ENCODE measurements at places on chromosomes 11 and 22. TPM values are rescaled to one million over a fixed set of nuclear protein-coding genes. Genes with fewer than 3 reads are reported as not detected.

Gene NOX4
- 1.9 TPM for total RNA-seq

- DNase-seq, result peak; percentile 46
Observed at GRCh38 chr11:17386331-17387084, 2.0 kb downstream of the KCNJ11 start.

Gene SLC17A6
- not detected for total RNA-seq

Gene HIKESHI
- total RNA-seq, result 25.8 TPM

GRCh38 chr11:9787981-9788521 lies 124.2 kb downstream of the SWAP70 start:
- peak; percentile 26 for DNase-seq

- DNase-seq, result no peak
Observed at GRCh38 chr11:11450744-11451362, 97.8 kb upstream of the CSNK2A3 start.

DNA sequence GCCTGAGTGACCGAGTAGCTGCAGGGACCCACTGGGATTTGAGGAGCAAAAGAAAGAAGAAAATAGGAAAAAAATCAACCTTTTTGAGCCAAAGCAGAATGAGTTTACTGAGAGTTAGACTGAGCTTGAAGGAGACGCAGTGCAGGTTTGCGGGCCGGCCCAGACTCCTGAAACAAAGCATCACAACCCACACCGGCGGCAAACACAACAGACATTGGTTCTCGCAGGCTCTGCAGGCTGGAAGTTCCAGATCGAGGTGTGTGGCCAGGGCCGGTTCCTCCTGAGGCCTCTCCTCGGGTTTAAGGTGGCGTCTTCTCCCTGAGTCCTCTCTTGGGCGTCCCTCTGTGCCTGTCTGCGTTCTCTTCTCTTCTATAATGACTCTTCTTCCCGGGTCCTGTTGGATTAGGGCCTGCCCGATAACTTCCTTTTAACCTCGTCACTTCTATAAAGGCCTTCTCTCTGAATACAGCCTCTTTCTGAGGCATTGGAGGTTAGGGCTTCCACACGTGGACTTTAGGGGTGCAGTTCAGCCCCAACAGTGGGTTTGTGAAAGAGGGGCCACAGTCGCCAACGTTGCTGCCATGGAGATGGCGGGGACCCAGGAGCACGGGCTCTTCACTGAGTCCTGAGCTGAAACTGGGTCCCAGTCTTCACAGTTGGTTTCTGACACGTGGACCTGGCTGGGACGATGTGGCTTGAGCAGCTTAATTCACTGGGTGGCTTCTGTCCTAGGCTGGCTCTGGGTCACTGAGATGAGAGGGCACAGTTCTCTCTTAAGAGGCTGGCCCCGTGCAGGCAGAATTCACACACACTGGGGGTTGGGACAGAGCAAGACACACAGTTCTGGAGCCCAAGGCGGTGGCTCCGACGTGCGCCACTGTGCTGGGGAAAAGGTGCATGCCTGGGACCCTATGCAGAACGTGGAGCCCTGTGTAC lies 1047.7 kb downstream of the BRD1 start:
- DNase-seq, result no peak

GRCh38 chr22:30056015-30056414 lies 24.2 kb upstream of the HORMAD2 start:
- DNase-seq, result no peak

DNA sequence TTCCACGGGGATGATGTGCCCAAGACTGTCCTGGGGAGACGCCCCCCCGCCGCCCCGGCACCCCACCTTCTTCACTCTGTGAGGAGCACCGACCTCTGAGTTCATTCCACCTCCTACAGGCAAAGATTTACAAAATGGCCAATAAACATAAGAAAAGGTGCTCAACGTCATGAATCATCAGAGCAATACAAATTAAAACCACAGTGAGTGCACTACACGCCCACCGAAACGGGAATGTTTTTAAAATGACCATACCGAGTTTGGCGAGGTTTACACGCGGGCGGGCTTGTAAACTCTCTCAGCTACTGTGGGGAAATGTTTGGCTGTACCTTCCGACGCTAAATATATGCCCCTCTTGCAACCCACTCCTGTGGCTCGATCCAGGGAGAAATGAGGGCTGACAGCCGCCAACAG lies 7.9 kb downstream of the NPTXR start:
- DNase-seq, result no peak

DNA sequence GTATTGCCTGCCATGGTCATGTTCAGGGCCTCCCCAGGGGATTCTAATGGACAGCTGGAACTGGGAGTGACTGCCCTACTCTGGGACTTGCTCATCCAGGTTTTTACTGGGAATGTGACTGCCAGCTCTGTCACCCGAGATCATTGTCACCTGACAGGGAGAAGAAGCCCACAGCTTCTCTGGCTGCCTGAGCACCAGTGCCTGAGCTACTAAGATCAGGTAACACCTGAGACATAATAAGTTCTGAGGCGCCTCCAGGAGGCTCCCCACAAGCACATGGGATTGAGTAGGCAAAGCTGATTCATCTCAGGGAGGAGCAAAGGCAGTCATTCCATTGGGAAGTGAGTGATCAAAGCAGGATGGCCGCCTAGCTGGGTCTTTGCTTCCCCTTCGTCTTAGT lies 84.2 kb upstream of the GALNT18 start:
- DNase-seq, result no peak

DNA sequence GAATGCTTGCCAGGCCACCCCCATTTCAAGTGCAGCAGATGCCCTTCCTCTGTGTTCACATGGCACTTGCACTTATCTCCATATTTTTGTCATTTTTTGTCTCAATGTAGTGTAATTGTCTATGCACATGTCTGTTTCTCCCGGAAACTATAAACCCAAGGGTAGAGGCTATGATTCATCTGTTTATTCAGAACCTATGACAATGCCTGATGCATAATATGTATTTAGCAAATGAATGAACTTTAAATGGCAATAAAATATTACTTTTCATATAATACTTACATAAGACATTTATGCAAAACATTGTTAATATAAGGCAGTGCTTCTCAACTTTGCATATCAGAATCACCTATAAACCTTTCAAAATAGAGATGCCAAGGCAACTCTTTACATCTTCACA lies 6.7 kb downstream of the PAK1 start:
- no peak for DNase-seq

DNA sequence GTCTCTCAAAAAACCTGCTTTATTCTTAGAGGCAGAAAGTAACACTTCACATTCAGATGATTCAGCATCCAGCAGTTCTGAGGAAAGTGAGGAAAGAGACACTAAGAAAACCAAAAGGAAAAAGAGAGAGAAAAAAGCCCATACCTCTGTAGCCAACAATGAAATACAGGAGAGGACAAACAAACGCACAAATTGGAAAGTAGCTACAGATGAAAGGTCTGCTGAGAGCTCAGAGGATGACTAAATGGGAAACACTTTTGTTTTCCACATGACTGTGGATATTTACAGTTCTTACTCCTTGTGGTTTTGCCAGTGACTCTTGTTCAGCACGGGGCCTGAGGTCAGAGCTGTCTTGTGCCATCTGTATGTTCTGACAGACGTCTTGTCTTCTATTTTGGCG lies 3.8 kb downstream of the TIMM8B start:
- DNase-seq, result no peak

Gene SCO2
- total RNA-seq, result 1.3 TPM

- DNase-seq, result no peak
Observed at GRCh38 chr22:28229566-28230485, 310.8 kb upstream of the PITPNB start.

Gene SMCO4
- total RNA-seq, result 62.4 TPM

Gene CASP5
- not detected for total RNA-seq

DNA sequence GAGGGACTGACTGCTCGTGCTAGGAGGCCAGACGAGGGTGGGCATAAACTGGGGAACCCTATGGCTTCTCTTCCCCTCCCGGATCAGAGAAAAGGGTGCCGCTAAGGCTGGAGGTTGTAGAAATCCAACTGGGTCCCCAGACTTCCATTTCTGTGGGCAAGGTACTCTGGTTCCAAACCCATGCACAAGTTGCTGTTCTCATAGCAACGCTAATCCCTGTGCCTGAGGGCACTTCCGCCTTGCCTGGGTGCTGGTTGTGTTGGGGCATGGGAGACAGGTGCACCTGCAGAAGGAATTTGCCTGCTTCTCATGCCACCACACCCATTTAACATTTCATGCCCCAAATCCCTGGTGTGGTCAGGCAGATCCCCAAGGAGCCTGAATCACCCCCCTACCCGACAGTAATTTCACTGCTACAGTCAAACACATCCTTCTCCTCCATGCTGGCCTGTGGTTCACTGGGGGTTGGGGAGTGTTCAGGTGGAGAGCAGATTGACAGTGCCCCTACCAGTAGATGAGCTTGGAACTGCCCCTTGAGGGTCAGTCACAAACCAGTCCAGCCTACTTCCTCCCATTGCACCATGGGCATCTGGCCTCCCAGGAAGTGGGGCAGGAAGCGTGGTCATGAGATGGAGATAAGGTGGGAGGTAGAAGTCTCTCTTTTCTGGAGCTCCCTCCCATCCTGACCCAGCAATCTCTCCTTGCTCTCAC lies 1.2 kb downstream of the C2CD2L start:
- no peak for DNase-seq

Gene MRE11
- 14.8 TPM for total RNA-seq

Gene H19
- total RNA-seq, result 67.3 TPM

GRCh38 chr11:94521684-94522083 lies 9.4 kb downstream of the C11orf97 start:
- no peak for DNase-seq

DNA sequence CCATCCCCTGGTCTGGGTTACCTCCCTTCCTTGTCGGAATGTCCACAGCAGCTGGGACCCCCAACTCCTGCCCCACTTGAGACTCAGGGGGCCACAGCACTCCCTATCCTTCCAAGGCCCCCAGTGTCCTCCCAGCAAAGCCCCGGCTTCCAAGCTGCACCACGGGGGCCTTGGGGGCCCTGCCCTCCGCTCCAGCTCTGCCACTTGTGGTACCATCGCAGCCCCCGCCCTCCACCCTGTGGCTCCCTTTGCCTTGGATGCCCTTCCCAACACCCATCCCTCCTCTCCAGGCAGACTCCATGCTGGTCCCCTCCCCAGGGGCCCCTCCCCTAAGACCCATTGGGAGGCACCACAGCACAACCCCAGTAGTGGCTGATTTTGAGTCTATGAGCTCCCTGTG lies 17.3 kb downstream of the TMEM258 start:
- no peak for DNase-seq

- no peak for DNase-seq
Observed at GRCh38 chr11:83554876-83555275, 268.7 kb upstream of the CCDC90B start.

DNA sequence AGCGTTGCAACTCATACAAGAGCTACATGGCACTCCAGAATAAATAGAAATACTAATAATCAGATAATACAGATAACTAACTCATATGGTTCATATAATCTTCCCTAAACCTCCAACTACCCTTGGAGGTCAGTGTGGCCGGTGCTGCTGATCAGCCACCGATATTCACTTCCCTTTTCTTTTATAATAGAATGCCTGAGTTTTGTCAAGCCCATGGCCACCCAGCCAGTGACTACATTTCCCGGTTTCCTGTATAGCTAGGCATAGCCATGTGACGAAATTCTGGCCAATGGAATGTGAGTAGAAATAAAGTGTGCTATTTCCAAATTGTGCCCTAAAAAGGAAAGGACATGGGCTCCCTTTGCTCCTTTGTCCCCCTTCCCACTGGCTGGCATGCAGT lies 5.9 kb upstream of the CAT start:
- DNase-seq, result no peak

- no peak for DNase-seq
Observed at GRCh38 chr11:78821371-78822306, 247.0 kb upstream of the NARS2 start.

GRCh38 chr11:33616552-33616951 lies 84.1 kb downstream of the C11orf91 start:
- no peak for DNase-seq

DNA sequence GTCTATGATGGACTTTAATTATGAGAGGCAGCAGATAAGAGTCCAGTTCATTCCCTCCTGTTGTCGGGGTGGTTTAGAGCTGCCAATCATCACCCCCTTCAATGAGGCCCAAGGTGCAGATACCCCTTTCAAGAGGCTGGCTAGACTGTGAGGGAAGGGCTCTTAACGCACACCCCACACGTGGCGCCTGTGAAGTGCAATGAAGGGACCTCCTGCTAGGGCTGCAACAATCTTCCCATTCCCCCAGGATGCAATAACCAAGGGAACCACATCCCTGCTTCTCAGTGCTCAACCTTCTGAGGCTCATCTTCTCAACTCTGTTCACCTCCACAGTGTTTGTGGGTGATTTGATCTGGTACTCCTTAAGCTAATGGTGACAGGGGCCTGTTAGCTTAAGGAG lies 19.0 kb downstream of the TENM4 start:
- DNase-seq, result no peak

Gene PPP1R14B
- total RNA-seq, result 74.7 TPM

- DNase-seq, result no peak
Observed at GRCh38 chr11:120102864-120103122, 35.1 kb downstream of the TRIM29 start.

Gene DRD4
- total RNA-seq, result 2.6 TPM

DNA sequence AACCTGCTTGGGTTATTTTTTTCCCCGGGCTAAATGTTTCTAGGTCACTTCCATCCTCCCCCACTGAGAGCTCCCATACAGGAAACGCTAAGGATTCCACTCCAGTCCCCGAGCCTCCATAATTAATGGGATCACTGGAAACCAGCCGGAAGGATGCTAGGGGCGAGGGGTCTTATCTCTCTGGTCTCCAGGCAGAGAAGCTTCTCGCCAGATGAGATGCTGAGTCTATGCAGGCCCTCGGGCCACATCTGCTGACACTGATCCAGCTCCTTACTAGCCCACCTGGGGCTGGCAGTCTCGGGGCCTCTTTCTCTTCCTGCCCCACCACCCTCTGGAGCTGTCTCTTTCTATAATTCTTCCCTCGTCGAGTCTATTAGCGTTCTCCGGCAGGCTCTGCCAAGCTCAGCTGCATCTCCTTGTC lies 125.9 kb upstream of the SYT13 start:
- no peak for DNase-seq

- DNase-seq, result no peak
Observed at GRCh38 chr11:10418950-10419310, 36.1 kb upstream of the AMPD3 start.

Gene CPT1B
- total RNA-seq, result 32.4 TPM

GRCh38 chr22:19879643-19879991 lies 24.9 kb upstream of the GNB1L start:
- DNase-seq, result no peak

DNA sequence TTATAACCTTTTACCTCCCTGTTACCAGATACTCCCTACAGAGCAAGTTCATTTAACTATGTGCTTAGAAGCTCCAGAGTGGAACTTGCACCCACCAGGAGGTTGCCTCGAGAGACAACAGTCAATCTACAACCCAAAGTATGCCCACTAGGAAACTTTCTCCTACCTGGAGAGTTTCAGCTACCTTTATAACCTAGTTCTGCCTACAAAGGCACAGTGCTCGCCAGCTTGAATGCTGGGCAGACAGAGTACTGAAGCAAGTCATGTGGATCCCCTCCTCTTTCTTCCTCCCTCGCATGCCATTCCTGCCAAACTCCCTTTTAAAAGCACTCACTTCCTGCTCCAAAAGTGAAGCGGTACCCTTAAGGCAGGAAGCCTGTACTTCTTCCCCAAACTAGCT lies 258.9 kb downstream of the SWAP70 start:
- DNase-seq, result no peak

Data from mucosa of gallbladder (tissue), 1 donor.